ENCODE measurements at places on chromosomes 6 and 20. TPM values are rescaled to one million over a fixed set of nuclear protein-coding genes. Genes with fewer than 3 reads are reported as not detected.

DNA sequence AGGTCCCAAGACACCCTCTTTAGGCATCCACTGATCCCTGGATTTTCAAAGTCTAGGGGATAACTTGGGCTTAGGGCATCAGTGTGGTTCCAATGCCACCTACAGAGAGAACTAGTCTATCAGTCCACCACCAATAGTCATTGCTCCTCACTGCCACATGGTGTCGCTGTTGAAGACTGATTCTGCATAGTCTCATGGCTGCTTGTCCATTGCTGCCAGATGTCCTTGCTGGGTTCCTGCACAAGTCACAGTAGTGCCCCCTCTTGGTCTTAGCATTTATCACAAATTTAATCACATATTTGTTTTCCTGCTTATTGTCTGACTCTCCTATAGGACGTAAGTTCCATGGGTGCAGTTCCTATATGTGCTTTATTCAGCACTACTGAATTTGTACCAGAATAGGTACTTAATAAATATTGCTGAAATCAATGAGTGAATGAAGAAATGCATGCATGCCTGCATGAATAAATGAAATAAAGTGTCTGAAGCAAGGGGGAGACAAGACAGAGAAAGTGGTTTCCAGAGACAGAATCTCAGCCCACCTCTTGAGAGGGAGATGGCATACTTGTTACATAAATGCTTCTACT, 45.9 kb upstream of the RALY start:
- DNase-seq, result peak; percentile 86

GRCh38 chr6:118696271-118696670, 44.9 kb upstream of the CEP85L start:
- no peak for DNase-seq

- DNase-seq, result no peak
Measured at GRCh38 chr6:170128811-170129681, 161.8 kb downstream of the DLL1 start.

GRCh38 chr6:13012977-13013680, 296.6 kb downstream of the PHACTR1 start:
- DNase-seq, result peak; percentile 63

DNA sequence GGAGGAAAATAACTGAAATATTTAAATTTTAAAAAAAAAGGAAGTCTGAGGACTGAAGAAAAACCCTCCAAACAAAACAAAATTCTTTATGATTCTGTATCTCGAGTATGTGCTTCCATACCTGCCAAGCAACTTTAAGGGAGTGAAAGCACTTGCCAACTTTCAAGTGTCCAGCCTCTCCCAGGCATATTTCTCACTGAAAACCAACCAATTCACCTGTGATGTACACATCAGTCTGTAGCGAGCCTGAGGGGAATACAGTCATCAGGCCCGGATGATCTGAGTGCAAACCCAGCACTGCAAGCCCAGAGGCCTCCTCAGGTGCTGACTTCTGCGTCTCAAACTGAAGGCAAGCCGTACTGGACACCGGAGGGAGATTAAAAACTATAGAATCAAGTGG, 164.8 kb upstream of the NT5E start:
- no peak for DNase-seq

GRCh38 chr6:148287623-148288333, 54.9 kb upstream of the SASH1 start:
- no peak for DNase-seq

DNA sequence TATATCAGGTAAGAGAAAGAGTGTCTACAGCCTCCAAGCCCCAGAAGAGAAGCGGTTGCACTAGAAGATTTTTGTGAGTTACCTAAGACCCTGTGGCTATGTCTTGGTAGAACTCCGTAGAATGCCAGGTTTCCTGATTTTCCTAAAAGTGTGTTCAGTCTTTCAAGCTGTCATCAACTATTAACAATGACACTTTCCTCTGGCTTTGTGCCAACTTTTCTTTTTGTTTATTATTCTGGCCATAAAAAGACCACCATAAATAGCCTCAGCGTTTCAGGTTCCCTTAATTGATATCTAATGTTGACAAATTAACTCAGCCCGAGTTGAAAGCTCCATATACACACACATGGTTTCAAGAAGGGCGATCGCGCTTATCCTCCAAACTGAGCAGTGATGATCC, 1.2 kb downstream of the PAK5 start:
- DNase-seq, result peak; percentile 2

Gene OPN5
- total RNA-seq, result not detected

GRCh38 chr6:487956-488355, 96.4 kb downstream of the IRF4 start:
- no peak for DNase-seq

Gene PAQR8
- total RNA-seq, result 16.9 TPM

DNA sequence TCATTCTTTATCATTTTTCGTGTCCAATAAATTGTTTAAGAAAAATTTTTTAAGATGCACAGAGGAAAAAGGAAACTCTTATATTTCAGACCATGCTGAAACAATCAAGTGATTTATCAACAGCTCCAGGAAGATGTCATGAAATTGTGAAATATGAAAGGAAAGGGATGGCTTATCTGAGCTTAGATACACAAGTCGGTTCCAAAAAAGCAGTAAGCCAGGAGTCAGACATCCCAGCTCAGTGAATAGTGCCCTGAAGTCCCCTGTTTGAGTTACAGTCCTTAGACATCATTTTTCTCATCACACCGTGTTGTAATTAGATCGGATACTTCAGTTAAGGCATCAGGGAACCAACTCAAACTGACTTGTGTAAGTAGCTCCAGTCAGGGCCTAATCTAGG, 91.0 kb upstream of the SSTR4 start:
- DNase-seq, result no peak

- DNase-seq, result no peak
Measured at GRCh38 chr6:140977403-140977802, 1155.3 kb upstream of the GJE1 start.

GRCh38 chr6:13590574-13591153, 16.3 kb downstream of the SIRT5 start:
- DNase-seq, result no peak

- peak; percentile 29 for DNase-seq
Measured at GRCh38 chr20:15902493-15902892, 670.8 kb downstream of the KIF16B start.

Gene SLC22A7
- not detected for total RNA-seq

DNA sequence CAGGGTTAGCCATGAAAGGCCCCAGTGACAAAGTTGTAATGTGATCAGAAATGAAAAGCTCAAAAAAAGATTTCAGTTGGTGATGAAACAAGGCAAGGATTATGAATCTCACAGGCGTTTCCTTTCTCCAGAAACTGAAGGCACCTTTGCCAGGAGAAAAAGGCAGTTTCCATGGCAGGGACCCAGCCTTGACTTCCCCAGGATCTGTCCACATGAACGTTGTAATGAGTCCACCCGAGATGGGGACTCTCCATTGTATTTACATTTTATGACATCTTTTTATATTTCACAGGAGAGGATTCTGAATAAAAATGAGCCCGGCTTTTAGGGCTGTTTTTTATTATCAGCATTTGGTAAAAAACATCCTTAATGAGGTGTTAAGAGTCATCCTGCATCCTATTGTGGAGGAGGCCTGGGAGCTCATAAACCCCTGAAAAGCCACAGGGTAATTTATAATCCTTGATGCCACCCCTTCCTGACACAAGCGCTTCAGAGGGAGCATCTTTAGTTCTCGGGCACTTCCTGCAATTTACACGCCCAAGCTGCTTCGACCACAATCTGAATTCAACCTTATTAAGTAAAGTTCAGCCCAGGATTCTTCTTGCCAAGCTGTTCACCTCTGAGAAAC, 74.1 kb upstream of the SALL4 start:
- DNase-seq, result no peak

Gene SAPCD1
- total RNA-seq, result 10.1 TPM

GRCh38 chr6:147738516-147739162, 230.1 kb downstream of the SAMD5 start:
- DNase-seq, result no peak

Gene MICB
- 8.1 TPM for total RNA-seq

Gene CASS4
- total RNA-seq, result 0.09 TPM

- DNase-seq, result peak; percentile 77
Measured at GRCh38 chr20:56765172-56766073, 136.3 kb downstream of the TFAP2C start.

Gene PBOV1
- not detected for total RNA-seq

Gene SNAP25
- not detected for total RNA-seq

DNA sequence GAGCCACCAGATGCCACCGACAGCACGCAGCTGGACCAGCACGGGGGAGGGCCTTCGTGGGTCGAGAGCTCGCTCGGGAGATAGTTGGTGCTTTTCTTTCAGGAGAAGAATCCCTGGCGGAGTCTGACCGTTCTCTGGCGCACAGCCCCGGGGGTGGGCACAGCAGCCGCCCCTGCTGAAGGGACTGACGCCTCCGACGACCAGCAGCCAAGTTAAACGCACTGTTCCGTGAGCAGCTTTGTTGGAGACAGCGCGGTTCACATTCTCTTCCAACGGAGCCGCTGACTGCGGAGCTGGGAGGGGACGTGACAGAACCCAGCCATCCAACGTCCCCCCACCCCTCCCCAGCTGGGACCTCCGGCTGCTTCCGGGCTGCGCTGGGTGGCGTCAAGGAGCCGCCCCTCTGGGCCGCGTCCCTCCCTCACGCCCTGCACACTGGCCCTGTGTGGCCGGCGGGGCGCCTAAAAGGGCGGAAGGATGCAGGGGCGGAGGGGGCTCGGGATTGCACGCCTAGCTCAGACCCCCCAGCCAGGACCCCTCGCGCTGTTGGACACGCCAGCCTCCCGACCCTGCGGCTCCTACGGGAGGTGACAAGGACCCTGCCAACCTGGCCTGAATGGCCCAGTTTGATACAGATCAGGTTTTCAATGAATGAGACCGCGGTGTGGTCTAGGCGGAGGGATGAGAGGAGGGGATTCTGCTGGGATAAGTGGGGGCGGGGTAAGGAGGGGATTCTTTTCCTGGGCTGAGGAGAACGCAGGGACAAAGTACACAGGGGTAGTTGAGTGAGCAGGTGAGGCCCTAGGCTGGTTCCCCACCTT, 36.4 kb upstream of the KHDC1 start:
- DNase-seq, result no peak

GRCh38 chr20:13034936-13035335, 26.2 kb downstream of the SPTLC3 start:
- DNase-seq, result no peak

GRCh38 chr6:38077488-38078030, 258.0 kb downstream of the ZFAND3 start:
- no peak for DNase-seq
